ENCODE measurements at places on chromosomes 7 and 10.

DNA sequence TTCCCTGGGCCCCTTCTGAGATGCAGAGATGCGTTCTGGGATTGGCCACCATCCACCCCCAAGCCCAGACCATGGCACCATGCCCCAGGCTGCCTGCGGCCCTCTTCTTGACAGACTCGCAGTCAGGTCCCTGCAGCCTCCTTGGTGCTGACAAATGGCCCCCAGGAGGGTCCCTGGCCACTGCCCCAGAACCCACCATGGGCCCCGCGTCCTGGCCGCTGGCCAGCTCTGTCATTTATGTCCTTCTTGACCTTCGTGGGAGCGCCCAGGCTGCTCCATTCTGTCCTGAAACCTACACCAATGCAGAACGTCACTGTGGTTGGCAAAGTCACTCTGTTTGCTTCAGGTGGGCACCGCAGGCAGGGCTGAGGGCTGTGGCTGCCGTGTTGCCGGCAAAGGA, 39.5 kb upstream of the SLC29A4 start:
- no peak for DNase-seq

- no peak for DNase-seq
These were observed 183.7 kb downstream of the KCND2 start for GRCh38 chr7:120456699-120457098.

- no peak for DNase-seq
These were observed 66.3 kb upstream of the EFCAB10 start for GRCh38 chr7:105647591-105647990.

GRCh38 chr10:89425000-89425399, 10.6 kb downstream of the IFIT5 start:
- no peak for DNase-seq

DNA sequence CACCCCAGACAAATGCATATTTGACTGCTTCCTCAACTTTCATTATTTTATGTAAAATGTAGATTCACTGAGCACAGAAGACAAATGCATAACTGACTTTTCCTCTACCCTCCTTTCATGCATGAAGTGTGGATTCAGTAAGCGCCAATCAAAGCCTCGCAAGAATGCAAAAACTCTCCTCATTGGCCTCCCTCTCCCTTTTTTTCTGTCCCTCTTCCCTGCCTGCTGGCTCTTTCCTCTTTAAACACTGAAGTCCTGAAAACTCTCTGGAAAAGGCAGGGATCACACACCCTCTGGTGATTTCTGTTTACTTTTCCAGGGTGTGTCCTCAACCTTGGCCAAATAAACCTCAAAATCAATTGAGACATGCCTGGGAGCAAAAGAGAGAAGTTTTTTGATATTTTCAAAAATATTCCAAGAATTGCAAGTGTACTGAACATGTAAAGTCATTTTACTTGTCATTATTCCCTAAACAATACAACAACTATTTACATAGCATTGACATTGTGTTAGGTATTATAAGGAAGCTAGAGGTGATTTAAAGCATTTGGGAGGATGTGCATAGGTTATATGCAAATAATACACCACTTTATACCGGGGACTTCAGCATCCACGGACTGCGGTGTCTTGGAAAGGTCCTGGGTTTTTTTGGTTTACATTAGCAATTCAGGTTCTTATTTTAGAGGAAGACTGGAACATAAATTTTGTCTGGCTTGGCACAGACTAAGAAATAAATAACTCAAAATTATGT, 71.4 kb downstream of the SEC61G start:
- no peak for DNase-seq

GRCh38 chr7:104534149-104534548, 205.7 kb downstream of the LHFPL3 start:
- DNase-seq = no peak

DNA sequence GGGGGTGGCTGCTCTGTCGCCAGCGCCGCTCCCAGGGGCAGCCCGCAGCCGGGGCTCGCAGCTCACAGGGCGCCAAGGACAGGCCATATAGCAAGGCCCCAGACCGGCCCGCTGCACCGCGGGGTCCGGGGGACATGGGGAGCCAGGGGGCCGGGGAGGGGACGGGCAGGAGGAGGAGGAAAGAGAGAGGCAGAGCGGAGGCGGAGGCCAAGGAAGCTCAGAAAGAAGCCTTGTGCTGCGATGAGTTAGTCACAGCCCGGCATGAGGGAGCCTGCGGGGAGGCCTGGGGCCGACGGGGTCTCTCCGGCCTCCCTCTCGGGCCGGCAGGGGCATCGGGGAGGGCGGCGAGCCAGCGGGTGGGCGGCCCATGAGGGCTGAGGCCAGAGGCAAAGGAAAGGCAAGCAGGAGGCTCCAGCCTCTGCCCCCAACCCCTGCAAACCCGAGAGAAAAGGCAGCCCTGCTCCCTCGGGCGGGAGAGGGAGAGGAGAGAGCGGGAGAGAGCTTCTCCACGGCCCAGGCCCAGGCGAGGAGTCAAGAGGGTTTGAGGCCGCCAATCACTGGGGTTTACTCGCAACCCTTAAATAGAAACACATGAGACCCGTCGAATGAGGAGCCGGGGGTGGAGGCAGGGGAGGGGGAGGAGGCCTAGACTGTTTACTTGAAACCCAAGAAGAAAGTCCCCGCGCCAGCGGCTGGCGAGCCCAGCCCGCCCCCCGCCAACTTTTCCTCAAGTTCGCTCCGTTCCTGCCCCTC, 167.9 kb downstream of the NEURL1 start:
- DNase-seq = no peak

DNA sequence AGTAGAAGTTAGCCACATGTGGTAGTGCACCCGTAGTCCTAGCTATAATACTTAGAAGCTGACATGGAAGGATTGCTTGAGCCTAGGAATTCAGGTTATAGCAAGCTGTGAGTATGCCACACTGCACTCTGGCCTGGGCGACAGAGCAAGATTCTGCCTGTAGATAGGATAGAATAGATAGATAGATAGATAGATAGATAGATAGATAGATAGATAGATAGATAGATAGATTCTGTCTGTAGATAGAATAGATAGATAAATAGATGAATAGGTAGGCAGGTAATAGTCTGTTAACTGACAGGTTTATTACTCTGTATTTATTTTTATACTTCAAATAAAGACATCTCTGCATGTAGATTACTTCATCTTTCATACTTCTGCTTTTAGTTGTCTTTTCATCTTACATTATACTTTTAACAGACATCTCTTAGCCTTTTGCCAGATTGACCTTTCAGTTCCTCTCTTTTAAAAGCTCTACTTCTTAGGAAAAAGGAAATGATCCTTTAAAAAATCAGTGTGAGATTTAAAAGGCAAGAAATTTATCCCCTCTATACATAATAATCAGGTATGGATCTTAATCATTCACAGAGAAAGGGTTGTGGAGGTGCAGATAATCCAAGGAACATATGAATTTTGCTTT, 31.8 kb downstream of the CCAR1 start:
- DNase-seq = no peak

GRCh38 chr7:1448958-1449357, 10.3 kb downstream of the MICALL2 start:
- DNase-seq = no peak

GRCh38 chr10:43076311-43076875, 476 bp upstream of the RET start:
- DNase-seq = no peak

DNA sequence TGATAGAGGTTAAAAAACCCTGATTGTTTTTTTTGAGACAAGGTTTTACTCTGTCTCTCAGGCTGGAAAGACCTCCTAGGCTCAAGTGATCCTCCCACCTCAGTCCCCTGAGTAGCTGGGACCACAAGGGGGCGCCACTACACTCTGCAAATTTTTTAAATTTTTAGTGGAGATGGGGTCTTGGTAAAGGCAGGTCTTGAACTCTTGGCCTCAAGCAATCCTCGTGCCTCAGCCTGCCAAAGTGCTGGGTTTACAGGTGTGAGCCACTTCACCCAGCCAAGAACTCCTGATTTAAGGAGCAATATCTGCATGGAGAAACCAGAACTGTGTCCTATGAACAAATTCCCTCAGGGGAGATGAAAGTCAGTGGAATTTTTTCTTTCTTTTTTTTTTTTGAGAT, 7.3 kb upstream of the KLHDC10 start:
- DNase-seq = no peak

- no peak for DNase-seq
These were observed 134.2 kb downstream of the ELAPOR2 start for GRCh38 chr7:86925221-86925620.

DNA sequence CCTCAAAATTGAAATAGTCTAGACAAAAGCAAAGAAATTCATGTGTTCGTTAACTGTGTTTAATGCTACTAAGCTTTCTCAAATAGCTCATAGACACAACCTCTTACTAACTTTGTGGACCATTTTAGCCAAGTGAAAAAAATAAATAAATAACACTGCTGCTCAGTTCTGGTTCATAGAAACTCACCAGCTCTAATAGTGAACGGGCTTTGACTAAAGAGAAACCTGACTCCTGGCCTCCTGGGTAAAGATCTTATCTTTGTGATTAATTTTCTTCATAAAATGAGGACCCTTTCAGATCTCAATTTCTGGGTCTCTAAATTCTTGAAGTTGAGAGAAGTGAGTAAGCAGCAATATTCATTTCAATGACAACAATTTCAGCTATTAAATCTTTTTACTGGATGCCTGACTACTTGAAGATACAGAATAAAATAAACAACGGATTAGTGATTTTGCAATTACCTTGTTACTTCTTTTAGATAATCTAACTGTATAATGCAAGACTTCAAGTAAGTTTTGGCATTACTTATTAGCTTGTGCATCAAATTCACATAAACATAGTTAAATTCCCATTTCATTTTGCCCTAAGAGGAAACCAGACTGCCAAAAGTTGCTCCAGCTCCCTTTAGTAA, 3.1 kb downstream of the CADPS2 start:
- DNase-seq = no peak

DNA sequence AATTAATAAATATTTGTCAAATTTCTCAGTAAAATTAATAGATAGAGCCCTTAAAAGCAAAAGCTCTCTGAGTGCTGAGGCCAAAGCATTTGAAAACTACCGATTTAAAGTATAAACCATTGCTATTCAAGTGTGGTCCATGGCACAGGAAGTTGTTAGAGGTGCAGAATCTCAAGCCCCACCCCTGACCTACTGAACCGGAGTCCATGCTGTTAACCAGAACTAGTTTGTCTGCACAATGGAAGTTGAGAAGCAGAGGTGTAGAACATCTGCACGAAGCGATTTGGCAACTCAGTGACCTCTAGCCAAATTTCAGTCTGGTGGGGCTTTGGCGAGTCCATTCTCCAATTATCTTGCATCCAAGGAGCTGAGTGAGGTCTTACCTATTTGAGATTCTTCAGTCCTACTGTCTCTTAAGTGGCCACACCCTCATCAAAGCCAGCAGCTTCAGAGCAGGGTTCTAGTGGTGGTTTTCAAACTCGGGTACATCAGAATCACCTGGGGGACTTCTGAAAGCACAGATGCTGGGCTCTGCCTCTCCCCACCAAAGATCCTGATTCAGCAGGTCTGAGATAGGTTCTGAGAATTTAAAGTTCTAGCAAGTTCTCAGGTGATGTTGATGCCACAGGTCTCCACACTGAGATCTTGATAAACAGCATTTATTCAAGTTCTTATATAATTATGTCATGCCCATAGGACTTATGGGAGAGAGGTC, 96.8 kb upstream of the SAMD8 start:
- DNase-seq = no peak

DNA sequence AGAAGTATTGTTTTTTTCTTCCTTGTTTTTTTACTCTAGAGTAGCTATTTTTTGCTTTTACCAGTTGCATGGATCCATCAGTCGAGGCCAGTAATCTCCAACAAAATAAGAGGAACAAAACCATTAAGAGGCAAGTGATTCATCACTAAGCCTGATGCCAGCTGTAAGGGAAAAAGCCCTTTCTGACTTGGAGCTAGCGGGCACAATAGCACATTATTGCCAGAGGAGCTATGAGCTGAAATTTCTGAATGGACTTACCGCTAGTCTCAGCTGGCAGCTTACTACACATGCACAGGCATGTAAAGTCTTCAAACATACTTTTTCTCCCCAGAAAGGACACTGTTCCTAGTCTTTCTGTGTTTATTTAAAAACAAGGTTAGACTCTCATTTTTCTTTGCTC, 41.6 kb upstream of the PTPRZ1 start:
- no peak for DNase-seq

DNA sequence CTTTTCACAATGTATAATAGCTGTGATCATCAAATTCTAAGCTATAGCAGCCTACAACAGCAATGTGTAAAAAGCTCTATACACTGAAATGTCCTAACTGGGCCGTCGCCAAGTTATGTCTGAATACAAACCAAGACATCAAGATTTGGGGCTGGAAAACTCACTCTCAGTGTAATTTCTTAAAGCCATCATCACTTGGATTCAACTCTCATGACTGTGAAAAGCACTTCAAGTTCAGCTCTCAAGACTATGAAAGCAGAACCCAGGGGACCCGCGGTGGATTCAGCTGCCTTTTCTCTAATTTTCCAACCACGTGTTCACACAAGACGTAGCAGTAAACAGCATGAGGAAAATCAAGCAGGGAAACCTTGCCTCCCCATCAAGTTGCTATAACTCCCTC, 15.8 kb upstream of the ZNRF2 start:
- DNase-seq = no peak

GRCh38 chr10:114683593-114683992, 25.5 kb upstream of the ABLIM1 start:
- DNase-seq = no peak

- DNase-seq = no peak
These were observed 124.5 kb downstream of the PRPF18 start for GRCh38 chr10:13711291-13711690.

DNA sequence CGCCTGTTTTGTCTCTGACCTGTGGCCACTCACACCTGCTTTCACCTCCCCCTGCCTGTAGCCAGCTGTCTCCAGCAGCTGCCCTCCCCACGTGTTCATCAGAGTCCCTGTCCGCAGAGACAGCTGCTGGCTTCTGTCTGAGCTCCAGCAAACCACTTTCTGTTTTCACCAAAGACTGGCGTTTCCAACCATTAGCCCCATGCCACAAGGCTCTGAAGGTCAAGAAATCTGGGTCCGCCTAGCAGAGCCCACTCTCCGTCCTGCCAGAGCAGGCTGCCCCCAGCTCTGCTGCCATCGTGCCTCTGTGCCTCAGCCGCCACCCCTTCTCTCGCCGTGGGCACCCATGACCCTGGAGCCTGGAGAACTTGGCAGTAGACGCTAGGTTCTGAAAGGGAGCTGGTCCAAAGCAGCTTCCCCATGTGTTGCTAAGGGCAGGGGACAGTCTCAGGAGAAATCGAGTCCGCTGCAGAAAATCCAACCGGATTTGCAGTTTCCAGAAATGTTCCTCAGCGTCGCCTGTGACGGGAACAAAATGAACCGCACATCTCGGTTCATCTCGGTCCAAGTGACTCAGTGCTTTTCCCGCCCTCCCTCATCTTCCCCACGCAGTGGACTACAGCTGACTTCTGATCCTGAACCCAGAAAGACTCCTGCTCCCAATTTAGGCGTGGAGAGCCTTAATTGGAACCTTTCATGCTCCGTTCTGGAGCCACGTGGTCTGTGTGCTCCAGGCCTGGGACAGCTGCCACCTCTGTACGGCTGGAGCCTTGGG, 28.0 kb downstream of the TMEM120A start:
- no peak for DNase-seq

DNA sequence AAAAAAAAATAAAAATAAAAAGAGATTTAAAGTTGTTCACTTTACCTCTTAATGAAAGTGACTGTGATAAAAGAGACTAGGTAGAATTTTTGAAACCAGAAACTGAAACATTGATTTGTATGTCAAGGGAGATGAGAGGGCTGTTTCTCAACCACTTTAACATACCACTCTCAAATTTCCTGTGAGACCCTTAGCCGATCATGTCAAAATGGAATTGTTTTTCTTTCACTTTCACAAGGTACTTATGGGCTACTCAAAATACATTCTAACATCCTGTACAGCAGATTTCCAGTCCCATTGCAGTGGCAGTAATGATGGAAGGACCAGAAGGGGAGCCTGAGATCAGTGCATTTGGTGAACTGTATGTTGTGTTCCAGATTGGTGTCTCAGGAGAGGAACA, 261.2 kb downstream of the PPP1R3A start:
- DNase-seq = no peak
